ENCODE measurements at places on chromosomes 4 and X.

DNA sequence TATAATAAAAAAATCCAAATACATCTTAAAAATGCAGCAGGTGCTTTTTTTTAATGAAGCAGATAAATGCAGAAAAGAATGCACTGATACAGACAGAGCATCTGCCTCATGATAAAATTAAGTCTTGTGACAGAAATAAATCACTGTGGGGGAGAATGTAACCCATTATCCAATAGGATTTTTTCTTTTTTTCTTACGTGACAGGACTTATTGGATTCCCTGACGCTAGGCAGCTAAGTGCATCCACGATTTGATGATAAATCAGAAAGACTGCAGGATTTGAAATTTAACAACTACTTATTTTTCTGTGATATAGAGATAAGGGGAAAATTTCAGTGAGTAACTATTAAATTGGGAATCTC is 110.6 kb upstream of the PPARGC1A start:
- no peak for DNase-seq

DNA sequence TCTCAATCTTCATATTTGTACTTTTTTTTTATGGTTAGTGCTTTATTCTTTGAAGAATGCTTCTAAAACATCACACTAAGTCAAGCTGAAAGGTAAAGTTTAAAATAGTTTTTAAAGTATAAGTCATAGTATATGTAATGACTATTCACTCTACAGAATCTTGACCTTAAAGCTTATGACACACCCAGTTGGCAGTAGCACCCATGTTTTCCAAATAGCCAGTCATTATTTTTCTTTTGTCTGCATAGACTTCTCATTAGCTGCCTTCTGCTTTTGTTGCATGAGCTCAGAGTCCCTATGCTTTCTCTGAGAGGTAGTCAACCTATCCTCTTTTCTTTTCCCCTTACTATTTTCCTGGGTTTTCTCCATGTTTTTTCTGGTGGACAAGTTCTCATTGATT is 231.5 kb downstream of the PCDH18 start:
- DNase-seq = no peak

GRCh38 chr4:65825116-65825753 is 154.9 kb upstream of the EPHA5 start:
- no peak for DNase-seq

DNA sequence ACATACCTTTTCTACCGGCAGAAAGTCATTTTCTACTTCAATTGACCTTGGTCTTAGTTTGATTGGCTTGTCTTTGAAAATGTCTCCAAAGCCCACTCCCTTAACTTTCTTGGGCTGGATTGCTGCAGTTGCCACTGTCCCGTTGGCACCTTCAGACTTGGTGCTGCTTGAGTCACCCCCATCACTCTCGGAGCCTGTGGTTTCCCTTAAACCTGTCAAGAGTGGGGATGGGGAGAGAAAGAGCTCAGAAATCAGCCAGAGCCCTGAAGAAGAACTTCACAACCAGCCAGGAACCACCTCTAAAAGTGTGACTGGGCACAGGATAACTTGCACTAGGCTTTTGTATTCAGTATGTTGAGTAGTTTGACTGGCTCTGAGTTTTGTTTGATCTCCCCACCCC is 168.5 kb upstream of the MAP3K15 start:
- no peak for DNase-seq

- no peak for DNase-seq
These were observed 213.8 kb upstream of the PACRGL start for GRCh38 chr4:20486433-20486832.

DNA sequence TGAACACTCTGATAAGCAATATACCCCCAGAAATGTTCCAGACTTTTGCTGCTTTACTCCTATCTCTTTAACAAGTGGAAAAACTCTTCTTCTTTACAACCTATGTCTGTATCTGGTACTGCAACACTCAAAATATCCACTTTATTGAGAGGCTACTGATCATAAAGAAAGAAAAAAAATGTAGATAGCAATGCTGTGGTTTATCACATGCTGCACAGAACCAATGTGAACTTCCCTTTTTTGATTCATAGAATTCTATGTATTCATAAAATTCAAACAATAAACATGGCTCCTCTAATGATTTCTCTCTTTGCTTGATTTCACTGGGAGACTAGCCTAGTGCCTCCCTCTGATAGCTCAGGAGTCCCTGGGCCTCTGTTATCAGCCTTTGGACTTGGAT is 223.5 kb downstream of the ZNF674 start:
- no peak for DNase-seq

GRCh38 chrX:105314458-105314857 is 94.0 kb upstream of the TEX13A start:
- no peak for DNase-seq

- peak; percentile 83 for DNase-seq
These were observed at the start of gene GPC4 for GRCh38 chrX:133415276-133416105. Gene GPC4 (minus strand): TSS chrX:133415489. CDS start chrX:133414965, 524 bp downstream.

GRCh38 chr4:80189956-80190677 is 7.2 kb upstream of the PRDM8 start:
- DNase-seq = no peak

- DNase-seq = no peak
These were observed 1.5 kb downstream of the JAKMIP1 start for GRCh38 chr4:6198768-6199421.

GRCh38 chr4:159141193-159141592 is 38.3 kb downstream of the RAPGEF2 start:
- no peak for DNase-seq

DNA sequence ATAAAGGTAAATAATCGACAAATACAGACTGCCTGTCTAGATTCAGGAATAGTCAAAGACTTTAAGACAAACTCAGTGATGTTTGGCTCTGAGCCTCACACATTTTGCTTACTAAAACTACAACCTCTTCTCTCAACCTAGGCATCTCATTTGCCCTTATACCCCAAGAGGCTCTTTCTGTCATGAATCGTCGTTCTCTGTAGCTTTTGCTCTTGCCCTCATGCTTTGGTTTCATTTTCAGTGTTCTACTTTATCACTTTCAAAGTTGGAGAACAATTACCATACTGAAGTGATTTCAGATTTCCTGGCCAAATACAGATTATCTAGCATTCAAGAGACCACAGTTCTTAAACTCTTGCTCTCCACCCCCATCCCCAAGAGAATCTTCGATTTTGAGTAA is 114.1 kb upstream of the RAP2C start:
- no peak for DNase-seq

- no peak for DNase-seq
These were observed 124.1 kb downstream of the SPCS3 start for GRCh38 chr4:176443646-176444409.

- no peak for DNase-seq
These were observed 161.1 kb downstream of the UNC5C start for GRCh38 chr4:95387719-95388118.

DNA sequence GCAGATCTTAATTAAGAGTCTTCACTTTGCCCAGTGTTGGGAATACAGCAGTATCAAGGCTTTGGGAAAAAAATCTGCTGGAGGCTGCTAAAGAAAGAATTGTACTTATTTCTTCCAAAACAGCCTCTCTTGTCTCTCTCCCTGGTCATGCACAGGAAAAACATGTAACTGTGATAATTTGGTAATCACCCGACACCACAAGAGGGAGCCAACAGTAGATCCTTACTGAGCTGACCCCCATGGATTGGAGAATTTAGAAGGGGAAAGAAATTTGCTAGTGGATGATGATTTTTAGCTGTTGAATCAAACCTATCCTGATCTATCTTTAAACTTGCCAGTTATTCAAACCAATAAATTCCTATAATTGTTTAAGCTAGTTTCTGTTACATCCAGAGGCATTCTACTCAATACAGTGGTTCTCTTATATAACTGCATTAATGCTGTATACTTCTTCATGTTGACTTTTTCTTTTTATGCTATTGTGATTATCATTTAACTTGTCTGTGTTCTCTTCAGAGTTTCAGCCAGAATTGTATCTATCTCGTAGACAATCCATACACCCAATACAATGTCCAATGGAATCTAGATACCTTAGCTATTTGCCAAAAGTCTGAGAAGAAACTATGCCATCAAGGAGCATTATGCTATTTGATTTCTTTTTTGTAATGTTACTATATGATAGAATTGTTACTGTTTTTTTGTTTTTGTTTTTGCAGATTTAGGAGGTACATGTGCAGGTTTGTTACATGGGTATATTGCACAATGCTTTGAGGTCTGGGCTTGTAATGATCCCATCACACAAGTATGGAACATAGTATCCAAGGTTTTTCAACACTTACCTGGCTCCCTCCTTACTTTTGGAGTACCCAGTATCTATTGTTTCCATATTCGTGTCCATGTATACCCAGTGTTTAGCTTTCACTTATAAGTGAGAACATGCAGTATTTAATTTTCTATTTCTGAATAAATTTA is 31.3 kb upstream of the ARHGEF38 start:
- DNase-seq = no peak

DNA sequence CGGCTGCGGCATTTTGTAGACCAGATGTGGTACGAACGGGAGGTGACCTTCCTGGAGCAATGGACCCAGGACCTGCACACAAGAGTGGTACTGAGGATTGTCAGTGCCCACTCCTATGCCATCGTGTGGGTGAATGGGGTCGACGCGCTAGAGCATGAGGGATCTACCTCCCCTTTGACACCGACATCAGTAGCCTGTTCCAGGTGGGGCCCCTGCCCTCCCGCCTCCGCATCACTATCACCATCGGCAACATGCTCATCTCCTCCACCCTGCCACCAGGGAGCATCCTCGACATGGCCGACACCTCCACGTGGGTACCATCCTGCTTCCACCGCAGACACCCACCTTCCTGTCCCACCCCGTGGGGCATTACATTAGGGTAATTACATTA is 46.2 kb downstream of the SMARCA5 start:
- no peak for DNase-seq

DNA sequence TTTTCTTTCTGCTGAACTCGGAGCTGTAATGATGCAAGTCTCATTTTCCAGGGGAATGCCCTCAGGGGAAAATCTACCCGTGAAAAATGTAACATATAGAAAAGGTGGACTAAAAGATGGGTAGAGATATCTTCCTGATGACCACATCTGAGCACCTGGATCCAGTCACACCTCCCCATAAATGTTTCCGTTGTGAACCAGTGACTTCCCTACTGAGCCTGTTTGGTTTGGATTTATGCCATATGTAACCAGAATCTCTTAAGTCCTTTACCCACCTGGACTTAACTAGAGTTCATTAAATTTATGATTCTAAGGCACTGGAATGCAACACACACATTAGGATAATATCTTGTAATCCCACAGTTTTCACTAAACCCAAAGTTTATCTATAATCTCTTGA is 171.1 kb downstream of the ZNF330 start:
- DNase-seq = no peak

DNA sequence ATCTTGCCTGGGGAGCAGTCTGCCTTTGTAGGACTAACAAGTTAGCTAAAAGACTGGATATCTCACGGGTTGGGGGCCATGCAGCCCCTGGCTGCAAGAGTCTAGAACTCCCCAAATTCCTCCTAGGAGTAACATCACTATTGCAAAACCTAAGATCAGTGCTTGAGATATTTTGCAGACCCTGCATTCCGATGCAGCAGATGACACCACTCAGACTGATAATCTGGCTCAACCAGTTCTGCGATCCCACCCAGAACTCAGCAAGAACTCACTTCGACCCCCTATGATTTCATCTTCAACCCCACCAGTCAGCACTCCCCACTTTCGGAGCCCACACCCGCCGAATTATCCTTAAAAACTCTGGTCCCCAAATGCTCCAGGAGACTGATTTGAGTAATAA is 834.0 kb downstream of the C4orf33 start:
- DNase-seq = no peak

DNA sequence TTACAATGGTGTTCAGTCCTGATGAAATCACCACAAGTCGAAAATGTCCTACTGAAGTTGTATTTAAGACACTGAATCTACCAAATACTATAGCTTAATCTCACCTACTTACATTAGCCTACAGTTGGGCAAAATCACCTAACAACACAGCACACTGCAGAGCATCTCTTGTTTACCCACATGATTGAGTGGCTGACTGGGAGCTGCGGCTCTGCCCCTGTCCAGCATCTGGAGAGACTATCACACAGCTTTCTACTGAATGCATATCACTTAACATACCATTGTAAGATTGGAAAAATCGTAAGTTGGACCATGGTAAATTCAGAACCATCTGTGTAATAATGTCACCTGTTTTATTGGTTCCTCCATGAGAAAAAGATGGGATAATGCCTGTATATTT is 1083.2 kb upstream of the PCDH7 start:
- DNase-seq = no peak

GRCh38 chr4:148951346-148951745 is 509.1 kb upstream of the NR3C2 start:
- DNase-seq = no peak

DNA sequence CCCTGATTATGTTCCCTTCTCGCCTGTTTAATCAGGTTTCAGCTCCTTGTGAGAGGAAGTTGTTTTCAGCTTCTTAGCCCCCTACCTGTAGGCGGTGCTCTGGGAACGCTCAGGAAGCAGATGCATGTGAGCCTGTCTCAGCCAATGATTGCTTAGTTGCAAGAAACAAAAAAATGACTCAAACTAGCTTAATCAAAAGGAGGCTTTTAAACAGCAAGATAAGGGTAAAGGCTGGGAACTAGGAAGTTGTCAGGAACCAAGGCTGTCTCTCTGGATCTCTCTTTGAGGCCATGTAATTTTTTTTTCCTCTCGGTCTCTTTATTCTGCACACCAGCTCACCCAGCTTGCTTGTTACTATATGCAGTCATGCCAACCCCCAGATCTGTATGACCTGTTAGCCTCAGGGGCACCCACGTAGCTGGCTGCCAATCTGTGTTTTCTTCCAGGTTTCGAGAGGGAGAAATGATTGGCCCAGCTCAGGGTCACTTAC is 109.1 kb downstream of the PTTG2 start:
- DNase-seq = no peak

DNA sequence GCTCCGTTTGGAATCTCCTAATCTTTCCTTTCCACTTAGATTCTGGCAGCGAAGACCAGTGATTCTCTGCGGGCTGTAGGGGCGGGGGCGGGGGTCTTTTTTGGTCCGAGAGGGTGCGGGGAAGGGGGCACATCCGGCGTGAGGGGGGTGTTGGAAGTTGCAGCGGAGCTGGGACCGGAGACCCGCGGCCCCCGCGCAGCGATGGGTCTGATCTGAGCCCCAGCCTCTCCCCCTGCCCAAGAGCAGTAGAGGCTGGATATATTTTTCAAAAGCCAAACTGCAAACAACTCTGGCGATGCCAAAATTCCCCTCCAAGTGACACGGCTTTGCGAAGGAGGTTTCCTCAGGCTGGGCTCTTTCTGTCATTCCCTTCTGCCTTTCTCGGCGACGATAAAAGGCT is 355 bp downstream of the GRID2 start:
- DNase-seq = peak; percentile 44

DNA sequence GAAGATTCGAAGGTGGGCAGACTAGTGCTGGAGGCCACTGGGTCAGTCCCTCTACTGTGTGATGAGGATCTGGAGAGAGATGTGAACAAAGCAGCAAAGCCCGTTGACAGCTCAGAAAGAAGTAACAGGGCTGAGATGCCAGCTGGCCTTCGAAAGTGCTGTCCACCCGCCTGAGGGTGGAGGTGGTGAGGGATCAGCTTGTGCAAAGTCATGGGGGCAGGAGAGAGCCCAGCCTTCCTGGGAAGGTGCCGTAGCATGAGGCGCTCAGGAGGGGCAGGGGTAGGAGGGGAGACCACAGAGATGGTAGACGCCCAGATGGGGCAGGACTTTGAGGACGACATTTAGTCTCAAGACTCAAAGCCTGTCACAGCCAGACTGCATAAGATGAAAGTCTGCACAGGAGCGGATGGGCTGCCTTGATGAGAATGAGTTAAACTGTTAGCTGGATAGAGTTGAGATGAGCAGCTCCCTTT is 19.7 kb downstream of the TBC1D14 start:
- DNase-seq = no peak

GRCh38 chr4:56799161-56799759 is 22.2 kb downstream of the SPINK2 start:
- no peak for DNase-seq

GRCh38 chr4:111464251-111465045 is 680.8 kb upstream of the FAM241A start:
- no peak for DNase-seq

All from right forelimb (tissue), 1 donor.